ENCODE measurements at places on chromosomes 3 and 15. TPM values are rescaled to one million over a fixed set of nuclear protein-coding genes. Genes with fewer than 3 reads are reported as not detected.

GRCh38 chr3:149989307-149989706 lies 18.6 kb upstream of the PFN2 start:
- no peak for DNase-seq

DNA sequence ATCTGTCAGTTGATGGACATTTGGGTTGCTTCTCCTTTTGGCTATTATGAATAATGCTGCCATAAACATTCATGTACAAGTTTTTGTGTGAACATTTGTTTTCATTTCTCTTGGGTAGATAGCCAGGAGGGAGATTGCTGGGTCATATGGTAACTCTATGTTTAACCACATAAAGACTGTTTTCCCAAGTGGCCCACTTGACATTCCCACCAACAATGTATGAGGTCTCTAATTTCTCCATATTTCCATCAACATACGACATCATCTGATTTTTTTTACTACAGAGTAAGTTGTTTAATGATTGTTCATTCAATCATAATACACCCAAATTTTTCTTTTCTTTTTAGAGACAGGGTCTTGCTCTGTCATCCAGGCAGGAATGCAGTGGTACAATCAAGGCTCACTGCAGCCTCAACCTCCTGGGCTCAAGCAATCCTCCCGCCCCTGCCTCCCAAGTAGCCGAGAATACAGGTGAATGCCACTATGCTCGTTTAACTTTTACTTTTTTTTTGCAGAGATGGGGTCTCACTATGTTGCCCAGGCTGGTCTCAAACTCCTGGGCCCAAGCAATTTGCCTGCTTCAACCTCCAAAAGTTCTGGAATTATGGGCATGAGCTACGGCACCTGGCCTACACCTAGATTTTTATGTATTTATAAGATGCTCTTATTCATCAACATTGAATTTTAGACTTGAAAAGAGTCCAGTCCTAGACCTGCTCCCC lies 6.8 kb downstream of the IP6K1 start:
- no peak for DNase-seq

DNA sequence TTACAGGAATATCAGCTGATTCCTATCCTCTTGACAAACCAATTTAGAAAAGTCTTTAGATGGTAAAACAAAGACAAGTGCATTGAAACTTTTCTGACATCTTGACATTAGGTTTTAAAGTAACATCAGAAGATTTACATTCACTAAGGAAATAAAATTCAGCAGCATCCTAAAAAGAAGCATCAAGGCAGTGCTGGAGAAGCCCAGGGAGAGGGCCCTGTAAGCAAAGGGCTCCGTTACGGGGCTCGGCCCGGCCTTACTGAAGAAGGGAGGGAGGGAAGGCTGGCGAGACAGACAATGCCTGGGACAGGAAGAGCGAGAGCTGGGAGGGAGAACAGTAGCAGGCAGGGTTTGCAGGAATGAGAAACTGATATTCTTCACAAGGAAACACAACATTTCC lies 39.3 kb downstream of the RUBCN start:
- DNase-seq, result no peak

GRCh38 chr3:36945333-36945980 lies 603 bp upstream of the TRANK1 start:
- DNase-seq, result no peak

GRCh38 chr3:112034436-112034835 lies at the start of gene TMPRSS7:
TSS of gene TMPRSS7 (plus strand) at chr3:112034736. CDS start at chr3:112034846, 110 bp downstream.
- no peak for DNase-seq

DNA sequence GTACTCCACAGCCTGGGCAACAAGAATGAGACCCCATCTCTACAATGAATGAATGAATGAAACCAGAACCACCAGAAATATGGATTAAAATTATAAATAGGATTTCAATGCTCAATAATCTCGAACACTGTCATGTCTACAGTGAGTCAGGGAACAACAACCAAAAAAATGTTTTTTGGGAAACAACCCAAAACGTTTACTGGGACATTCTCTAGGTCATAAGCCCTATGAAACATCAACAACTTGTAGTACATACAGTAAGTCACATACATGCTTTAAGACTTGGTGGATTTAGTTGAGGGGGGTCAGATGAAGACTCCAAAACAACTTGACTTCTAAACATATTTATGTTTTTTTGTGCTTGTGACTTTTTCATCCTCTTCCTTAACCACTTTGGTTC lies 511.2 kb downstream of the FOXP1 start:
- no peak for DNase-seq

- no peak for DNase-seq
These were observed 152.4 kb upstream of the RORA start for GRCh38 chr15:61381501-61381900.

DNA sequence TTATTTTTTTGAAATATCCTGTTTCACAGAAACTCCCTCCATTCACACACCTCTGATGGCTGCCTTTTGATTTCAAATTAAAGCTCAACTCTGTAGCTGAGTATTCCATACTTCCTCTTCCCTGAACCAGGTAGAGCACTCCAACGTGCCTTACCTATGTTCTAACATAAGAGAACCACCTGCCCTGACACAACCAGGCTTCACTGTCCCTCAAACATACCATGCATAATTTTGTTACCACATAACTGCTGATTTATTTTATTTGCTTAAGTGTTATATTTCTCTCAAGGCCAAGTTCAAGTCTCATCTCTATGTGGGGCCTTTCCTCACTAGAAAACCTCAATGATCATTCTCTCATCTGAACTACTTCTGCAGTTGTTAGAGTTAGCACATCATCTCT lies 209.7 kb downstream of the P3H2 start:
- DNase-seq, result no peak

DNA sequence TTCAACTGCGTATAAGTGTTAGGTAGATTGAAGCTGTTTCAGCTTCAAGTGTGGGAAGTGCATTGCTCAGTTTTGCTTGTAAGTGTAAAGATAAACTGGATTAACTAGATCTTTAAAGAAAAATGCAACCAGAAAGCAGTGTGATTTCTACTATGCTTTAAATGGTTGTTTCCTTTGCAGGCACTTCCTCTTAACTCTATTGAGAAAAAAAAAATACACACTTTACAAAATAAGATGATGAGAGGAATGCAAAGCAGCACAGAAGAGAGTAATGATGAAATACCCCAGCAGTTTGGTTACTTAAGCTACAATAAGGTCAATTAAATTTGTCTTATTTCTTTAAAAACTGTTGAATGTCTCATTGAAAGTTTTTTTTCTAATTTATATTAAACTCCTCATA lies 40.8 kb downstream of the DPH6 start:
- no peak for DNase-seq

GRCh38 chr3:172410702-172411477 lies 37.4 kb downstream of the GHSR start:
- DNase-seq, result no peak

DNA sequence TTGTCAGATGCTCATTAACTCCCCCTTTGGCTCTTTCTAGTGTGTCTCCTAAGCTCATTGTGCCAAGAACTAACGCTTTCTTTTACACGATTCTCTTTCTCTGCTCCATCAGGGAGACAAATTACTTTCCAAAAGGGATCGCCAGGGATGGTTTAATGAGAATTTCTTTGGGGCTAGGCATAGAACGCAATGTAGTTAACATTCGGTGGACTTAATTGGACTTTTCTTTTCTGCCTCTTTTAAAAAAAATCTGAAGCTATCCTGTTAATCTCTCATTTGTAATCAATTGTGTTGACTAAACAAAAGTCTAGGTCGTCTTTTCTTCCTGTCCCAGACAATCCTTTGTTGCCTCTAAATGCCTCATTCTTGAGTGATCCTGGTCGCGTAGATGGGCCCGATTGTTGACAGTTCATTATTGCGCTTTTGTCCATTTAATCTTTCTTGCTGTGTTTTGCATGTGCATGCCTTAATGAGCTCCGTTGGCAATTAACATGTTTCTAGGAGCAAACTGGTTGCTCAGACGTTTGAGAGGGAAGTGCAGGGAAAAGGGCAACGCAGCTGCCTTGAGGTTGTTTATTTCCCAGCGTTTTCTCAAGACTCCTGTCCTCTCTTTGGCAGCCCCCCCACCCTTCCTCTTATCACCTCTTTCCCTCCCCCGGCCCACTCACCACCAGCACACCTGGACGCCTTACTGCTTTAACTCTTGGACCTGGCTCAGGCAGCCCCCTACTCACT lies 7.8 kb downstream of the FEZF2 start:
- DNase-seq, result no peak

GRCh38 chr3:16423298-16423697 lies 90.2 kb downstream of the RFTN1 start:
- DNase-seq, result no peak

- DNase-seq, result peak; percentile 73
These were observed 10.6 kb upstream of the CCDC80 start for GRCh38 chr3:112651516-112651915.

P3H2 gene
- polyA plus RNA-seq, result 13.5 TPM

RAB6B gene
- 3.0 TPM for polyA plus RNA-seq

SSUH2 gene
- 0.25 TPM for polyA plus RNA-seq

DNASE1L3 gene
- not detected for polyA plus RNA-seq

NCKIPSD gene
- polyA plus RNA-seq, result 21.5 TPM

PIERCE2 gene
- 1.4 TPM for polyA plus RNA-seq

WDR49 gene
- polyA plus RNA-seq, result not detected

CPNE9 gene
- polyA plus RNA-seq, result not detected

UCN2 gene
- polyA plus RNA-seq, result 4.5 TPM

STRC gene
- polyA plus RNA-seq, result not detected
